Esophagus squamous epithelium (tissue), 5 donors: ENCODE measurements at places on chromosomes 13 and 19.

- DNase-seq = no peak
Observed at GRCh38 chr19:4671185-4671851, 1.2 kb upstream of the MYDGF start.

DNA sequence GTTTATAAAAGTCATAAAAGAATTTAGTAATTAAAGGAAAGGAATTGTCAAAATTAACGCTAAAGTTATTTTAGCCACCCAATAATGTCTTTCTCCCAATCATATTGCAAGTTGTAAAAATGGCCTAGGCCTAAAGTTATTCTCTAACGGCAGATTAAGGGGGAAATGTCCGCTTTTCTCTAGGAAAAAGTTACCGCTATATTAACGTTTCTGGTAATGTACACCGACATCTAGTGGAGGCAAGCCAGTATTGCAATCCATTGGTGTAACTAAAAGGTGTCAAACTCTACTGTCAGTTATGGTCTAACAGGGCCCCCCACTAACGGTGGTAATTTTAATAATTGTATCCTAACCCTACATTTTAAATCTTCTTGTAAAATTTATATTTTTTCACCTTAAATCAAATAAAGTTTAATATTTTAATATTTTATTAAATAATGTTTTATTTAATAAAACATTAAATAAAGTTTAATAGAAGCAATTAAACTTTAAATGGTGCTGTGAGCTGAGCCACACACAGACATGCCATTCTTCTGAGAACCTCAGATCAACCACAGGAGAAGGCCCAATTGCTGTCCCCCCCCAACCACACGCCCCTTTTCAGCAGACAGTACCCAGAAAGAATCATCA lies 35.9 kb upstream of the ZSCAN5A start:
- DNase-seq = no peak

DNA sequence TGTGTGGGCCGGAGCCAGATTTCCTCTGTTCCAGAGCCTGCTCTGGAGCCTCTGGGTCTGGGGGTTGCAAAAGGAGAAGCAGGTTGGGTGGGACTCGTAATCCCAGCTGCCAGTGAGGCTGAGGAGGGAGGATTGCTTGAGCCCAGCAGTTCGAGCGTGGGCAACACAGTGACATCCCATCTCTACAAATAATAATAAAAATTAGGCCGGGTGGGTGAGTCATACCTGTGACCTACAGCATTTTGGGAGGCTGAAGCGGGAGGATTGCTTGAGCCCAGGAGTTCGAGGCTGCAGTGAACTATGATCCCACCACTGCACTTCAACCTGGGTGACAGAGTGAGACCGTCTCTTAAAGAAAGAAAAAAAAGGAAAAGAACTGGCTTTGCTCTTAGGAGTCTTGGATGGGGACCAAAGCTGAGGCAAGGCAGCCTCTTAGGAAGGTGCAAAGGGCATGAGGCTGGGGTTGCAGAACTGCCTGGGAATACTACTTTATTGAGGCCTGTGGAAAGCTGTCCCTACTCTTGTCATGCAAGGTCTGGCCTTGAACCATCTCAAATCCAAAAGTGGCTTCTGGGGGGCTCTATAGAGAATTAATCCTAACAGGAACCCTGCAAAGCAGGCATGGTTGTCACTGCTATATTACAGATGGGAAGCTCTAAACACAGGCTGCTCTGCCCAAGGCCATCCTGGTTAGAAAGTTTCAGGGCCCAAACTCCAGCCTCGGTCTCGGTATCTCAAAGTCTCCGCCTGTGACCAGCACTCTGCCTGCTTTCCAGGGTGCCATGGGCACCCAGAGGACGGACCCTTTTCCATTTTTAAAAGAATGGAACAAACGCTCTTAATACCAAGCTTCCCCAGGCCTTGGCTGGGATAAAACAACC lies 880 bp upstream of the C19orf12 start:
- DNase-seq = no peak

GRCh38 chr13:92259523-92259922 lies 861.1 kb downstream of the GPC5 start:
- no peak for DNase-seq

- DNase-seq = no peak
Observed at GRCh38 chr13:66071029-66071428, 1159.1 kb downstream of the PCDH9 start.
